Amygdala (tissue), 56 donors: ENCODE measurements at places on chromosomes 6 and 20.

- DNase-seq, result peak; percentile 42
Observed at GRCh38 chr6:99349171-99350141, at the start of gene FAXC. Gene FAXC, minus strand, starts transcription at chr6:99349674. Its CDS starts 302 bp downstream, at chr6:99349372.

- no peak for DNase-seq
Observed at GRCh38 chr6:1591926-1592325, 17.8 kb upstream of the FOXC1 start.

DNA sequence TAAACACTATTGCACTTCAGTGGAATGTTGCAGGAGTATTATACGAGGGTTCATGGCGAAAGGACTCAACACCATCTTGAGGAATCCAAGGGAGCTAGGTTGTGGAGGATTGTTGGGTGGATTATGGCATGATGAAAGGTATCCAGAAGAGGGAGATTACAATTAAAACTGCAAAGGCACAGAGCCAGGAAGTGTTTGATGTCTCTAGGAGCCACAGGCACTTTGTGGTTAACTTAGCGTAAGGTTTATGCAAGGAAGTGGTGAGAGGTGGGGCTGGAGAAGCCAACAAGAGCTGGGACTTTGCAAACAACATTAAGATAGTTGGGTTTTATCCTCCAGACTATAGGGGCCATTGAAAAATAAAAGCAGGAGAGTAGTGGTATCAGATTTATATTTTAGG is 86.6 kb upstream of the TPD52L1 start:
- DNase-seq, result no peak

DNA sequence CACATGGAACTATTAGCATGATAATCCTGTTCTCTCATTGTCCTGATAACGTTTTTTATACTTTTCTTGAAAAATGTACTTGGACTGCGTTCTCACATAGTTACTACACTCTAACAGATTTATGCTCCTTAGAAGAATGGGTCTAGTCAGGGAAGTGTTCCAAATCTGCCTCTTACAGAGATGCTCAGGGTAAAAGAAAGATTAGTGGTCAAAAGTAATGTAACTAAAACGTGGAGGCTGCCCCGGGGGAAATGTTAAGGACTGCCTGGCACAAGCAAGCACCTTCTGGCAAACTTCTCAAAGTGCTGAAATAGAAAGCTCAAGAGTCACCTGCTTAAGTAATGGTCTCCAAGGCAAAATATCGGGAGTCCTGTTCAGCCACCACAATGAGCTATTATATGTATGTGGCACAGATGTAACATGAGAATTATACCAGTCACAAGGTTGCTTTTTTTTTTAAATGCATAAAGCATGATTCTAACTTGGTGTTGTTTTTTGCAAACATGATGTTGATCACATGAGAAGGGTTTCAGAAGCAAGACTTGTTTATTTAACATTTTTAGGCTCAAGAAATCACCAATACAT is 244.5 kb upstream of the JARID2 start:
- DNase-seq, result no peak

DNA sequence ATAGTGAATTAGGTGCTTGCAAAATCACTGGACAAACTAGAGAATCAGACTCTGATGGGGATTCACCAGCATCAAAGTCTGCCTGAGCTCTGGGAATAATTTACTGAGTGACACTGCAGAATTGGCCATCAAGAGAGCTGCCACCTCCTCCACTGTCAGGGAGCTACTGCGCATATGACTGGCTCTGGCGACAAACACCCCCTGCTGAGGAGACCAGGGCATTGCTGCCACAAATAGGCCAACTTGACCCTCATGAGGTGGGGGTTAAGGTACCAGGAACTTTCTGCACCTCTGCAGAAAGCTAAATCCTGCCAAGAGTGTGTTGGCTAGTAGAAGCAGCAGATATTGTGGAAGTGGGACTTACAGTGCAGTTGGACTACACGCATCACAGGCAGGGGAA is 88.0 kb downstream of the CDS2 start:
- no peak for DNase-seq

DNA sequence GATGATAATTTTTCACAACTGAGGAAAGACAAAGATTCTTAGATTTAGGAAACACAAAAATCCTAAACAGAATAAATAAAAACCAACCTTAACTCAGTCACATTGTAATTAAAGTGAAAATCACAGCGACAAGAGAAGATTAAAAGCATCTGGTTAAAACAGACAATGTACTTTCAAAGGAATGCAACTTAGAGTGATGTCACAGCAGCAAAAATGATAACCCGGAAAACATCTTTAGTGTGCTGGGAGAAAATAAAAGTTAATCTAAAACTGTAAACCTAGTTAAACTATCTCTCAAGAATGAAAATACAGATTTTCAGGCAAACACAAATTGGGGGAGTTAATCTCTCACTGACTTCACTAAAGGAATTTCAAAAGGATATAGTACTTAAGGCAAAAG is 76.8 kb upstream of the OGFRL1 start:
- DNase-seq, result no peak

GRCh38 chr20:309841-310644 is 12.7 kb downstream of the ZCCHC3 start:
- DNase-seq, result peak; percentile 99

- DNase-seq, result no peak
Observed at GRCh38 chr20:64003960-64004725, 23.2 kb downstream of the PRPF6 start.

- DNase-seq, result no peak
Observed at GRCh38 chr6:151300267-151300991, 60.7 kb downstream of the AKAP12 start.

DNA sequence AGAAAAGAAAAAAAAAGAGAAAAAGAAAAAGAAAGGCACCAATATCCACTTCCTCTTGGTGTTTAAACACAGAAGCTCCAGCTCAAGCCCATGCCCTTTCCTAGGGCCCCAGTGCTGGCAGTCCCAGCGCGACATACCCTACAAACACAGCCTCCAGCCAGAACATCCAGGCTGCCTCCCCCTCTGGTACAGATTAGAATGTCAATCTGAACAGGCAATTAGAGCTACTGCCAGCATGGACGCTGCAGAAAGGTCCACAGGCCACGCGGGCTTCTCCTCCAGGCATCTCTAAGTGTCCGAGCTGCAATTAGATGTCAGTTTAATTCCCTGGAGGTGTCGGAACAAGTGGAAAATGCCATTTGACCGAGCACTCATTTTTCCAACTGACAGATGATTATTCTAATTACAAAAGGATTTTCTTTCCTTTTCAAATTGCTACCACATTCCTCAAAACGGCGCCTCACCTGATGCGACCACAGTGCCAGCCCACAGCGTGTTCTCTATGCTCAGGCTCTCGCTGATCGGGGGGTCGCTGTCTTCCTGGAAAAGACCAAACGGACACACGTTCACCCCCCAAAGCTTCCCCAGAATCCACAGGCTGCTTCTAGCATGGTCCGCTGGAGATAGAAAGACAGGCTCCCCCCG is 79.5 kb downstream of the ATP9A start:
- no peak for DNase-seq

DNA sequence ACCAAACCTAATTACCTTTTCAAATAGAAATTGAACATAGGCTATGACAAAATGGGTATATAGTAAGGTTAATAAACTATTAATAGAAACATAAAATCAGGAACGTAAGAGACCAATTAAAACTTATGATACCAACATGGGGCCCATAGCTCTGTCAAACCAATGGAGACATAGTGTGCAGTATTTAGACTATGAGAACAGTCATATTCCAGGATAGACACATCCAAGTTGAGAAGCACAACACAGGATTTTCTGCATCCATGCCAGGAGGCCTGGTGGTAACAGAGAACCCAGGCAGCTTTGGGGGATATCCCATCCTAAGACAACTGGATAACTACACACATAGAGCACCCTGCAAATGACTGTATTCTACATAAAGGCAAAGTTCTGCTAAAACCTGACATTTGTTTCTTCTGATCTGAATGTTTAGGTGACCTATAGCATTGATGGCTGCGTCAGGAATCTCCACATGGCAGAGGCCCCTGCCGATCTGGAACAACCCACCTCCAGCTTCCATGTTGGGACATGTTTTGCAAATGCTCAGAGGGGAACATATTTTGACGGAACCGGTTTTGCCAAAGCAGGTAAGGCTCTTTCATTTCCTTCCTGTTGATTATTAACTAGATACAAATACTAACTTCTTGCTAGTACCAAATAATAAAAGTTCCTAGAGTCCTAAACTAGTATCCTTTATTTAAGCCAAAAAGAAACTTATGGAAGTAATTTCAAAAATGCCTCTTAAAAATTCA is 202.7 kb downstream of the ARHGAP18 start:
- no peak for DNase-seq

- DNase-seq, result no peak
Observed at GRCh38 chr6:91660893-91661292, 1074.0 kb upstream of the MAP3K7 start.

DNA sequence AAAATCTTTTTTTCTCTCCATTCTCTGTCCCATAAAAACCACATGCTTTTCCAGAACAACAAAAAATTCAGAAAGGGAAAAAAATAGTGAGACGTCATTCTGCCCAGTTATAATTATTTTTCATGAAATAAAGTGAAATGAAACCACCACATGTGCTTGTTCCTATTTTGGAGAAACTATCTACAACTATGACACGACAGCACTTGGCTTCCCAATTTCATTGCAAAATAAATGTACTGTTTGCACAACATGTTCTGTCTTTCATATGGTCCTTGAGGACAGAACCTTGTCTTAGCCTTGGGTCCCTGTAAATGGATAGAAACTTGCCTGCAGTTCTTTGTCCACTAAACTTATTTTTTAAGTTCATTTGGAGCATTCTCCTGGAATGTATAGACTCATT is 5.6 kb upstream of the MAN1A1 start:
- no peak for DNase-seq

DNA sequence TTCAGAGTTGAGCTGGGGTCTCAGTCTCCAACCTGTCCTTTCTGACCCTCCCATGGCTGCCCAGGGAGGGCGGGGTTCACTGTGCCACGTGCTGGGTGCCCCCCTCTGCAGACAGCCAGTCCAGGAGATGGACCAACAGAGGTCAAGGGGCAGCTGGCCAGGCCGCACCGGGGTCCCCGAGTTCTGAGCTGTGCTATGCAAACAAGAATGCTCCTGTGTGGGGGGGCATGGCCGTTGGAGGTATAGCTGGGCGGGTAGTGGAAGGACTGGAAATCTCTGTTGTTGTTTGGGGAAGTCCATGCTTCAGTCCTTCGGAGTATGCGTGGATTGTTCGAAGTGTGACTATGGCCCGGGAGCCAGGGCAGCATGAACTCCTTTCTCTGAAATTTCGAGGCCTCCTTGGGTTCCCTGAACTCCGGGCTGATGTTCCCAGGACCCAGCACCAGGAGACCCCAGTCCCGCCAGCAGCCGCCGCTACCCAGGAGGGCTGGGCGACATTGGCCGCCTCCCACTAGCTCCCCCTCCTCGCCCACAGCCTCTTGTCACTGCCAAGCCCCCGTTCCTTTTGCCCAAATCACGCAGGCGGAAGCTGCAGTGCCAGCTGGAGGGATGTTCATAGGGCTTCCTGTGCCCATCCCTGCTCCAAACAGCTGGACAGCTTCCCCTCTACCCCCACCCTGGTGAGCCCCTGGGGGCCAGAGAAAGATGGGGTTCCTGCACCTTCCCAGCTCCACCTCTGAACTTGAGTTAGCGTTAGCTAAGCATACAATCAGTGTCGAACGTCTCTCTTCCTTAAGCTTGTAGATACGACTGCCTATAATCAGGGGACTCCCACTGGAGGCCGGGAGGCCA is 126.6 kb downstream of the TAF4 start:
- DNase-seq, result no peak

GRCh38 chr6:26629359-26629758 is 30.2 kb downstream of the ZNF322 start:
- DNase-seq, result no peak

GRCh38 chr6:168660400-168660945 is 219.5 kb downstream of the SMOC2 start:
- DNase-seq, result no peak

DNA sequence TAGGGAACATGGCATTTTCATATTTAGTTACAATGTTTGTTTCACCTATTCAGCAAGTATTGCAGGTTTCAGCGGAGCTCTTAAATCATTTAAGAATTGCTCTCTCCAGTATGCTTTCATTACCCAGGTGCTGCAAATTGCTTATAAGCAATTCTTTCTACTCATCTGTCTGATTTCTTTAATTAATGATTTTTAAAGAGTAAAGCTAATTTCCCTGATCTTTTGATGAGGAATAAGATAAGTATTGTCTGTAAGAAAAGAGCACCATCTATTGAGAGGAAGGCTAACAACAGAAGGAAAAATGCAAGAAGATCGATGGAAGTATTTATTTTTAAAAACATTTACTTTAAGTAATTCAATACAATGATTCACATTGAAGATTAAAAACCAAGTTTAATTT is 2.0 kb downstream of the OPRM1 start:
- no peak for DNase-seq
